AG04449 (cell line): ENCODE measurements at places on chromosomes 2 and 18.

DNA sequence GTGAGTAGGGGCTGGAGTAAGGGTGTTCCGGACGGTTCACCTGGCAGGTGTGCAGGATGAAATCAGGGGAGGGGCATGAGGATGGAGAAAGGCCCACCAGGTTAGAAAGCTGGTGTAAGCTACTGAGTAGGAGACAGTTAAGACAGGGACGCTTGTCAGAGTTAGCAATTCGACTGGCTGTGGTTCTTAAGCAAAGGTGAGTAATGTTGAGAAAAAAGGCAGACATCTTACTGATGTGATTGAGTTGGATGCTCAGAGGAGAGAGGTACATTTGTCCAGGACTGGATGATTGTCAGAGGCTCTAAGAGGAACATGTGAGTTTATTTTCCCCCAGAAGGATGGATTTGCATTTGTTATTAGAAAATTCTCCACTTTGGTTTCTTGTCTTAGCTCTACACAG lies 90.5 kb upstream of the MGAT5 start:
- no peak for DNase-seq

DNA sequence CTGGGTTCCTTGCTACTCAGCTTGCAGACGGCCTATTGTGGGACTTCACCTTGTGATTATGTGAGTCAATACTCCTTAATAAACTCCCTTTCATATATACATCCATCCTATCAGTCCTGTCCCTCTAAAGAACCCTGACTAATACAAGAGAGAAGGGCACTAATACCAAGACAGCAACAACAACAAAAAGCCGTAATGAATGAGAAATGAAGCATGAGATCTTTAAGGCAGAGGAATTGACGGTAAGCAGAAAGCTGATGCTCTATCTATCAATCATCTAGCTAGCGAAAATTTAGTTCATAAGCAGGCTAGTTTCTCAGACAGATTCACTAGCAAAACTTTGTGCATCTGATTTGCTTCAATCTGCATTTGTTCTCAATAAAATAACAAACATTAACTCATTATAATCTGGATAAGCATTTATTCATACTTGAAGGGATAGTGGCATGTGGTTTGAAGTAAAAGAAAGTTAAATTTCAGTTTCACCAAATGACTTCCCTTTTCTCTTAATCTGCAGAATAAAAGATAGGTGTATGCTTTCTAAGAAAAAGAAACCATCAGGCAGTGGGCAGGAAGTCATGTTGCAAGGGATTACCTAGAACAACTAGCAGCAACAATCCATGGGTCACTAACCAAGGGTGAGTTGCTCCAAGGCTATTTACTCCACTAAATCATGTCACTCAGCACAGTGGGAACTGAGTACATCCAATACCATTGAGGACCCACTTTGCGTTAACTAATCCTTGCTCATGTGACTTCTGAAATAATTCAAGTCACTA lies 376.5 kb downstream of the TMEM182 start:
- DNase-seq, result no peak

GRCh38 chr2:120945832-120946499 lies 210.3 kb downstream of the GLI2 start:
- no peak for DNase-seq

GRCh38 chr2:216317831-216318520 lies 54.3 kb downstream of the MARCHF4 start:
- no peak for DNase-seq

- no peak for DNase-seq
Measured at GRCh38 chr2:222577341-222577740, 78.6 kb downstream of the FARSB start.

DNA sequence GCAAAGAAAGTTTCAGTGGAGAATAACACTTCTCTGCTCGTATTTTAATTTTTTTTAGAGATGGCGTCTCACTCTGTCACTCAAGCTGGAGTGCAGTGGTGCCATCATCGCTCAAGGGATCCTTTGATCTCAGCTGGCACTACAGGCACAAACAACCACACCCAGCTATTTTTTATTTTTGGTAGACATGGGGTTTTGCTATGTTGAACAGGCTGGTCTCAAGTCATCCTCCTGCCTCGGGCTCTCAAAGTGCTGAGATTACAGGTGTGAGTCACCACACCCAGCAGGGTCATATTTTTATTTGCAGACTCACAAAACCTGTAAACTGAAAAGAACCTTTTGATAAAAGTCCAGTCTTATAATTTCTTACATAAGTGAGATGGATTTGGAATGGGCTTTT lies 2.6 kb downstream of the TRAK2 start:
- no peak for DNase-seq

DNA sequence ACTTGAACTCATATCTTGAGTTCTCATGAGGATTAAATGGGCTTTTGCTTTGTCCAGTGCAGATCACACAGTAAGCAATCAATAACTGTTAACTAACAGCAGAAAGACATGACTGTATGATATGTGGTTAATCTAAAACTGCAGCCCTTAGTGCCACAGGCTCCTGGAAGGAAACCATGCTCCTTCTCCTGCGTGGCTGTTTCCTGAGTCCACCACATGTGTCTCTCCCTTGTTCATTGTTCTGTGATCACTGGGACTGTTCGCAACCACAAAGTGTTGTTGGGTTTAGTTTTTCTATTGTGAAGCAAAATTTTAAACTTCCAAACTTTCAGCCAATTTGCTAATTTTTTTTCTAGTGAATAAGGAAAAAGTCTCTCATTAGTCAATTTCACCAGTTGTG lies 130.9 kb upstream of the PTPRM start:
- no peak for DNase-seq

GRCh38 chr2:128410035-128410757 lies 91.5 kb upstream of the HS6ST1 start:
- DNase-seq, result no peak

DNA sequence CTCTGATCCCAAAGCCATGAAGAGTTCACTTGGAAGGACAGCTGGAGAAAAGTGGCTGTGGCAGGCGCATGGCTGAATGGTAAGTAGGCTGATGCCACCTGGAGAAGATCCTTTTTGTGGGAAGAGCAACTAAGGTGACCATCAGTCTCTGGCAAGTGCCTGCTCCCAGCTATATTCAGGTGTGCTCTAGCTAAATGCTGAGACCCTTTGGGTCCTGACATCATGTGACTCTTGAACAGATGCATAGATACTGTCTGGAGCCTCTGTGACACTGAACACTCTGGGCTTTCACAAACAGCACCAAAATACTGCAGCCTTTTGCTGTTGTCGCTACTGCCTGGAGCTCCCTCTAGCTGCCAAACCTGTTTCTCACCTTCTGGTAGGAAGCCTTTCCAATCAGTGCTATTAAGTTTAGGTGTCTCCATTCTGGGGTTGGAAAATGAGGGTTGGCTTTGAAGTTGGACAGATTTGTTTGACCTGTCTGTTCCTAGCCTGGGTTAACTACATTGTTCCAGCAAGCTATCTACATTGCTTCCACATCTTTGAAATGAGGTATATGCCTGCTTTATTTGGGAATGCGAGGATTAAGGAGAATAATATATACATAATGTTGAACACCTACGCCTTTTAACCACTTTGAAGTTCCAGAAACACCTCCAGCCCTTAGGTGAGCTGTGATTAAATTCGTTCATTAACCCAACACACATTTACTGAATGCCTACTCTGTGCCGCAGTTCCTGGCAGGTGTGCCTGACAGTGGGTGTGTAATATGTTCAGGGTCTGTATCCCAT lies 3.1 kb downstream of the EGR4 start:
- DNase-seq, result no peak

- DNase-seq, result no peak
Measured at GRCh38 chr2:206218156-206218555, 56.3 kb upstream of the ZDBF2 start.

DNA sequence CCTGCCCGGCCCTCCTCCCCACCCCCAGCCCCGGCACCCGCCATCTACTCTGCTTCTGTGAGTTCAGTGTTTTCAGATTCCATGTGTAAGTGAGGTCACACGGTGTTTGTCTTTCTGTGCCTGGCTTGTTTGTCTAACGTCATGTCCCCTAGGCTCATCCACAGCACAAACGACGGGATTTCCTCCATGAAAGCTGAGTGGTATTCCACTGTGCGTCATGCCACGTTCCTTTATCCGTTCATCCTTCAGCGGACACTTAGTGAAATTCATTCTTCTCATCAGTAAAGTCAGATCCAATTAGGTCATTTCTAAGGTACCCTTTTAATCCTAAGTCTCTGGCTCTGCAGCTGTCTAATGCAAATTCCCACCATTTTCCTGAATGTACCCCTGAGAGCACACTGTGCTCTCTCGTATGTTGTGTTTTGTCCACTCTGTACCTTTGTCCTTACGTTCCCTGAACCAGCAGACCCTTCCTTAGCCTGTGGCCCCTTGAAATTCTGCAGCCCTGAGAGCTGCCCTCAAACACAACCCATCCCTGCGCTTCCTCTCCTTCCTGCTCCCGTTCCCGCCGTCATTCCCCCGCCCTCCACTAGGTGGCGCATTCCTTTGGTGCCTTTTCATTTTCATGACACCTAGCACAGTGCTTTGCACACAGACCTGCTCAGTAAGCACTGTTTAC lies 44.1 kb downstream of the TRAPPC12 start:
- no peak for DNase-seq

GRCh38 chr2:233111427-233111826 lies 51.3 kb downstream of the INPP5D start:
- no peak for DNase-seq

- DNase-seq, result no peak
Measured at GRCh38 chr2:221060376-221060775, 511.7 kb downstream of the EPHA4 start.

DNA sequence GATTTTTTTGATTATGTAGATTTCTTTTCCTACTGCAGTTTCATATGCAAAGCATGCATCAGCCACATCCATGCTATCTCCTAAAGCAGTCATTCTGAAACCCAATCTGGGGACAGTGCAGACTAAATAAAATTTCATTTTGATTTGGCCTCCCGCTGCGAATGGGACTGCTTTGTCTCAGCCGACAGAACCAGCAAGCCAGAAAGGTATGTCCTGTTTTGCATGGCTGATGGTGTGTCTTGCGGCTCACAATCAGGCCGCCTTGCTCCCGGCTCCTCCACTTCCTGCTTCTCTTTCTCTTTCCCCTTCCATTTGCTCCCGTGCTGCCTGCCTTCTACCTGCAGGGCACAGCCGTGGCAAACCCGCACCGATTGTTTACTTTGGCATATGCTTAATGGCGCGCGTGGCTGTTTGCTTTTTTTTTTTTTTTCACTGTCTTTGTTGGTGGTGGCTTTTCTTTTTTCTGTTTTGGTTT lies 419.6 kb upstream of the POU3F3 start:
- DNase-seq, result no peak

- no peak for DNase-seq
Measured at GRCh38 chr2:217049956-217050355, 190.1 kb upstream of the TNP1 start.

DNA sequence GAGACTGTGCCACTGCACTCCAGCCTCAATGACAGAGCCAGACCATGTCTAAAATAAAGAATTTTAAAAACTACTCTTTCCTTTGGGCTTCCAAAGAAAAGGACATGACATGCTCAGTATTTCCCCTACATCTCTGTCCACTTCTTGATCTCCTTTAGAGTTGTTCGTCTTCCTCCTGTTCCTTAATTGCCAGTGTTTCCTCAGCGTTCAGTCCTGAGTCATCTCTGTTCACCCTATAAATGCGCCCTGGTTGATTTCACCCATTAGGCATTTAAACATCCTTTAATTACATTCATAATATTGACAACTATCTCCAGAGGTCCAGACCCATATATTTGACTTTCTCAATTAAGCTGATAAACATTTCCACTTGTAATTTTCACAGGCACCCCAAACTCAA lies 64.0 kb downstream of the AAK1 start:
- DNase-seq, result no peak

DNA sequence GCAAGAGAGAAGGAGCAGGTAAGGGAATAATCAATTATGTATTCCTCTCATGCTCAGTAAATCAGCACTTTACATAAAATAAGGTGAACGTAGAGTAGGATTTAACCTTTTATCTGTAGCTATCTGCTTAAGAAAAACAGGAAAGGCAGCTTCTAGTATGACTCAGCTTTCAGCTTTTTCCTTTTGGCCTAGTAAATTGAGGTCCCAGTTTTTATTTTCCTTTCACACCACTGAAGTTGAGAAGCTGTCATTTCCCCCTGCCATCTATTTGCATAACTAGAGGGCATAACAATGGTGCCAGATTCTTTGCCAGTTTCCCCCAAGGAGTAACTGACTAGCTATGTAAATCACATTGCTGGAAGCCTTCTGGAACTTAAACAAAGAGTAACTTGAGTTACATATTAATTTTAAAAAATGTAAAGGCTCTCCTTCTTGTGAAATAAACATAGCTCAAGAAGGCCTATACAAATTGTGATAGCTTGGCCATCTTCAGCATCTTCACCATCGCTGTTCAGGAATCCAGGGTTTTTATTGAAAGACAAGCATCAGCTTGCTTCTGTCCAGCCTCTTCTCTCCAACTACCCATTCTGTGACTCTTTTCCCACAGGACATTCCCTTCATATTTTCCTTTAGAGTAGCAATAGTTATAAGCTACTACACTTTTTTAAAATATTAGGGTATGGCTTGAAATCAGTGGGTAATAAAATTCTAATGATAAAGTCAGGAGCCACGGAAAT lies 97.0 kb downstream of the KYNU start:
- no peak for DNase-seq

DNA sequence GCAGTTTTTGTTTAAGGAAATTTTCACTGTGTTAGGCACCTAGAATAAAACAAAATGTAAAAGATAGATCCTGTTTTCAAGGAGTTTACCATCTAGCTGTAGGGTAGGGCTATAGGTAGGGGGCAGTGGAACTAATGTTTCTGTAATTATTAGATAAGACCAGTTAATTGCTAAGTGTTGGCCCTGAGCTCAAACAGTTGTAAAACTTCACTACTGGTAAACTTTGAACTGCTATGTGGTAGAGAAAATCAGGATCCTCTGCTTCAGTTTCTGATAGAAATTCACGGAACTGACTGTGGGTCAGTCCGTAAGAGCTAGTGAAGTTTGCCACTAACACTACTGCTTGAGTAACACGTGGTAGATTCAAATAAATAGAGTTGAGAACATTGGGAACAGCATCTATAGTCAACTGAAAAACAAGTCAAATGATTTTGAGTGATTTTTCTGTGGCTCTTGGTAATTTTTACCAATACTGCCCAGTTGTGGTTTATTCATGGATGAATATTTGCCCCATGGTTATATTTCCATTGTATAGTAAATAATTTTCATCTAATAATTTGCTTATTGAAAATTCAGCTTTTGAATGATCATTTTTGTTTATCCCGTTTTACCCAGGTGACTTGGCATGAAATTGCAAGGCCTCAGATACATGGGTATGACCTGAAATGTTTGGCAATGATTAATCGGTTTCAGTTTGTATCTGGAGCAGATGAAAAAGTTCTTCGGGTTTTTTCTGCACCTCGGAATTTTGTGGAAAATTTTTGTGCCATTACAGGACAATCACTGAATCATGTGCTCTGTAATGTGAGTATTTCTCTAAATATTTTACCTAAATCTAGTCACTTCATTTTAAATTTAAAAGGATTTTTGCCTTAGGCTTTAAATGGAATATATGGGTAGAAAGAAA lies 26.4 kb downstream of the ELP2 start:
- DNase-seq, result no peak

- DNase-seq, result no peak
Measured at GRCh38 chr2:68319398-68320117, at the start of gene CNRIP1. Gene CNRIP1 (minus strand): TSS chr2:68319949. CDS start chr2:68319400, 549 bp downstream.

GRCh38 chr2:71462056-71462605 lies 8.8 kb downstream of the DYSF start:
- no peak for DNase-seq
